ENCODE measurements at places on chromosomes 7 and 10.

- DNase-seq, result no peak
Measured at GRCh38 chr10:79411546-79412495, 33.6 kb downstream of the ZCCHC24 start.

GRCh38 chr7:90701771-90702170, 105.7 kb downstream of the CDK14 start:
- DNase-seq, result no peak

DNA sequence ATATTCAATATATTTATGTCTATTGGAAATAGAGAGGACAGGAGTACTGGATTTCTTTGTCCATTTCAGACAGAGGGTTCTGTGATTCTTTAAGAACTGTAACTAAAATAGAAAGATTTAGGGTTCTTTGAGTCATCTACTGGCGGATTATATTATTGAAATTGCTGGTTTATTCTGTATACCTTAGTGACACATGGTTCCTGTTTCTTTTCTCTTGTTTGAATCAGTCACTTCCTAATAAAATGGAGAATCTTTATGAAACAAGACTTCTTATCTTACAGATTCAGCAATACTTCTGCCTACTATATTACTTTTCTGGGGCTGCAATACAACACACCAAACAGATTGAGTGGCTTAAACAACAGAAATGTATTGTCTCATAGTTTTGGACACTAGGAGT, 20.8 kb upstream of the ZNF800 start:
- no peak for DNase-seq

GRCh38 chr7:107111196-107111595, 57.6 kb upstream of the HBP1 start:
- no peak for DNase-seq

- no peak for DNase-seq
Measured at GRCh38 chr7:12470930-12471329, 67.3 kb upstream of the VWDE start.

- DNase-seq, result no peak
Measured at GRCh38 chr10:9362721-9363120, 1308.2 kb downstream of the GATA3 start.

GRCh38 chr7:130092598-130092997, 22.3 kb downstream of the KLHDC10 start:
- no peak for DNase-seq

GRCh38 chr10:47259466-47259865, 40.5 kb upstream of the GDF10 start:
- DNase-seq, result no peak

DNA sequence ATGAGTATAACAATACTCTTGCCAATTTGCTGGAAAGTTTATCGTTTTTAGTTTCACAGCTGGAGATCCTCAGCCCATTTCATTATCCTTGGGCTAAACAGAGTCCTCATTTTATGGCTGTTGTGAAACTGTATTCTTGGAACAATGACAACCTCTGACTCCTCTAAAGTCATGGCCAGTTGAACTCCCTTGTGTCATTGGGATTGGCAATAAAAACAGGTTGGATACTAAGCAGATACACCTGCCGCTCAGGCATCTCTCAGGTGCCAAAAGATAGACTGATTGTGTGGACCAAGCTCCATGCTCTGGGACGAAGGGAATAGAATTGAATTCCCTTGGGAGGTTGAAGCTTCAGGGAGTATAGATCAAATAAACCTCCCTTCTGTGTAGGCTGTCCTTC, 182.2 kb downstream of the WDR11 start:
- DNase-seq, result no peak

GRCh38 chr10:72087392-72087968, 871 bp downstream of the SPOCK2 start:
- no peak for DNase-seq

DNA sequence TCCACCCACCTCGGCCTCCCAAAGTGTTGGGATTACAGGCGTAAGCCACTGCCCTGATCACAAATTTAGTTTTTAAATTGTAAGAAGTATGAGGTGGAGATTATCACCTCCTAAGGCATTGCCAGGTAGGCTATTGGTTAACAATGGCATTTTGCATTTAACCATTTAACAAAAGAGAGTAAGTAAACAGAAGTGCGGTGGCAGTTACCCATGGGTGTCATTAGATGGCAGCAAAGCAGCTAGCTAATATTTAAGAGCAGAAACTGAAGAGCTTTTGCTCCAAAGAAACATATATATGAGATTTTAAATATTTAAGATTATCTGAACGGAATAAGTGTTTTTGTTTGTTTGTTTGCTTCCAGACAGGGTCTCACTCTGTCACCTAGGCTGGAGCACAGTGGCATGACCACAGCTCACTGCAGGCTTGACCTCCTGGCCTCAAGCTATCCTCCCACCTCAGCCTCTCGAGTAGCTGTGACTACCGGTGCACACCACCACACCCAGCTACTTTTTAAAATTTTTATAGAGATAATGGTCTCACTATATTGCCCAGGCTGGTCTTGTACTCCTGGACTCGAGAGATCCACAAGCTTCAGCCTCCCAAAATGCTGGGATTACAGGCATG, 325.5 kb upstream of the C7orf33 start:
- peak; percentile 11 for DNase-seq

DNA sequence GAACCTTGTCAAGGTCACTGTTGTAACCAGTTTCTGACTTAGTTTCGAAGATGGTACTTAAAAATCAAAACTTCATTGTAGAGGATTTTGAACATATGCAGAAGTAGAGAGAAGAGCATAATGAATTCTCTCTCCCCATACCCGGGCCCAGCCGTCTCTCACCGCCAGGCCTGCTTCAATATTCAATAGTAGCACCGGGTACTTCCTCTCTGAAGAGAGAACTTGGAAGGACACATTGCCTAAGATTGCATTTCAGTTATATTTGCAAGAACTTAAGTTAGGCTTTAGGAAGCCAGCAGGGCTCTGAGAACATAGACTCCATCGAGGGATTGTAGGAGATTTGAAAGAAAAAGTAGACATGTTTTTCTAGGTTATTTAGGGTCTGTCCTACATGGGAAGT, 19.1 kb downstream of the LMTK2 start:
- no peak for DNase-seq

DNA sequence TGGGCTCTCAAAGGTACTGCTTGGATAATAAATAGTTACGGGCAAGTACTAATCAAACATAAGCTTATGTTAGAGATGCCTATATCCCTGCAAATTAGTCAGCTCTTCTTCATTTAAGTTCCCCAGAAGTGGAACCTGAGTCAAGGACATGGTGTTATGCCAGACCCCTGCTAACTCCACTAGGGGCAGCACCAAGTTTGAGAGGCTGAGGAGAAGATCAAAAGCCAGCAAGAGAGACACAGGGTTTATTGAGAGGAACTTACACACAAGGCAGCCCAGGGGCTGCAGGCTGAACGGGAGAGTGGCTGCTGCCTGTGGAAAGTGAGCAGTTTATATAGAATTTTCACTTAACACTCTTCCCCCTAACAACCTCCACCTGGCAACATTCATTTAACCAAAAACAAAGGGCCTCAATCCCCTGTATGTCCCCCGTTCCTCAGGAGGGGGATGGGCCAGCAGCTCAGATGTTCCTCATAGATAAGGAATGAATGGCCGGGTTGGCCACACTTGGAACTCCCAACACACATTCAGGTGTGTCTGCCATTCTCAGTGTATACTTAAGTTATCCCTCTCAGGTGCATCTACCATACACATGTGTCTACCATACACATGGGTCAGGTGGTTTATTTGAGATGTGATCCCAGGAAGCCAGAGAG, 62.6 kb upstream of the GHITM start:
- no peak for DNase-seq

- DNase-seq, result no peak
Measured at GRCh38 chr10:86340991-86341260, 25.7 kb downstream of the GRID1 start.

DNA sequence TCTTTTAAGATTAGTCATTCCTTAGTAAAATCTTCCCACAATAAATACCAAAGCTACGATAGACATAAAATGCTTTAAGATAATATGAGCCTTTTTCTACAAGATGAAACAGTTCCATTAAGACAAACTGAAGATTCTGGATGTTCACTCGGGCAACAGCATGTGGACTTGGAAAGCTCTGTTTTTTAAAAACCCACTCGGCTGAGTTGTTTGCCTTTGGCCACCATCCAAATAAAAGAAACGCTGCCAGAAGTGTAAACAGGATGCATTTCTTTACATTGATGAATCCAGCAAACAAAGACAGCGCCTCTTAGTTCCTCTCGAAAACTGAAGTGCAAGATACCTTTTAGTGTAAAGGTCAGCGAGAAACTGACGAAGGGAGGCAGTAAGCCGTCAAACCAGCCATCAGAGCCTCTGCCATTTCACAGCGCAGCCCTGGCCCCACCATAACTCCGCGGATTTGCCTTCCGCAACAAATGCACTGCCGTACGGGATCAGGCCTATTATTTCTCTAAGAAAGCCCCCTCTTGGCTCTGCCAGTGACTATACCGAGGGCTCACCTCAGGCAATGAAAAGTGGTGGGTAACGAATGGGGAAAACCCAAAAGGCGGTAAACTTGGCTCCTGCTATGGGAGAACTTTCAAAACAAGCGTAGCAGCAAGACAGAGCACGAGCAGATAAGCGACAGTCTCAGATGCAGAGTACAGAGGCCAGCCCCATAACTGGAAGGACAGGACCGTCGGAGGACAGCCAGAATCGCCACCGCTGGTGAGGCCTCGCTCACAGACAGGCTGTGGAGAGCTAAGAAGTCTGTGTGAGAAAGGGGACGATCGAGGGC, 41.4 kb downstream of the GNA12 start:
- DNase-seq, result no peak

DNA sequence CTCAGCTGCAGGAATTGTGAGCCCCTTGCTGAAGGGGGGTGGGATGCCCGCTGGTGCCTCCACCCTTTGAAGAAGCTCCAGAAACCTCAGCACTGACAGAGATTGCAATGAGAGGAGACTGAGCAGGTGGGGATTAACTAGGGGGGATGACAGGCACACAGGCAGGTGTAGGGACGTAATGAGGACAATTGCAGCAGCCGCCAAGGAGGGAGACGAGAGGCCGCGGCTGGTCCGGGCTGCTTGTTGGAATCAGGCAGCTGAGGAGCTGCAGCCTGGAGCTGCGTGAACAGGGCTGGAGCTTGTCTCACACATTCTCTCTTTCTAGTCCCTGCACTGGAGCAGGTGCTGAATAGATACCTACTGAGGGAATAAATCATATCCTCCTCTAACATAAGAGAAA, 122.0 kb upstream of the TCERG1L start:
- no peak for DNase-seq

- no peak for DNase-seq
Measured at GRCh38 chr7:12965767-12966166, 278.3 kb downstream of the ARL4A start.

DNA sequence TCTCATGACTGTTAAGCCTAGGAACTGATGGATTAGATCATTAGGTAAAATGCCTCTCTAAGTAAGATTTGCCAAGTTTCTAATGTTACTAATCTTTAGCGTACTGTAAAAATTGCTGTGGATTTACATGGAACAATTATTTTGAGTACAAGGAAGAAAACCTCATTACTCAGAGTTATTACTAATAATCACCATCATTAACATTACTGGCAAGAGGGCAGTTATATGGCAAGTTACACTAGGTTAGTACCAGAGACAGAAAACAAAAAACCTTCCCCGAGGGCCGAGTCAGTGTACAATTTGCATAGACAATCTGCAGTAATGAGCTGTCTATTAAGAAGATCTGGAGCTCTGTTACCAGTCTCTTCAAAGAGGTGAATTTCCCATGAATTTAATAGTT, 775.6 kb downstream of the GATA3 start:
- DNase-seq, result no peak

- DNase-seq, result no peak
Measured at GRCh38 chr7:1485156-1485555, 19.0 kb downstream of the INTS1 start.

DNA sequence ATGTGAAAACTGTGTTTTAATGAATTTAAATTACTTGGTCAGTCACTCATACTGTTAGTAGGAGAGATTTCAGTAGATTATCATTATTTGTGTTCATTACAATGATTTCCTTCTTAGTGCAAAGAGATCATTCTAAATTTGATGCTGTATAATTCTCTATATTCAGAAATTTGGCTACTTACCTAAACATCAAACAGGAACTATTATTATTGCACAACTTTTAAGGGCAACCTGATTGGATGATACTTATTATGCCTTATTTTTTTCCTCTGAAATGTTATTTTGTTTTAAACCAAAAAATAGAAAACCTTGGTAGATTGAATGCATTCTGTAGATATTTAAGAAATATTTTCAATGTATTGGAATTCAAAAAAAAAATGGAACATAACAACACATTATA, 436.4 kb upstream of the PCDH15 start:
- DNase-seq, result no peak

GRCh38 chr10:120543291-120543690, 86.3 kb downstream of the PLPP4 start:
- no peak for DNase-seq

DNA sequence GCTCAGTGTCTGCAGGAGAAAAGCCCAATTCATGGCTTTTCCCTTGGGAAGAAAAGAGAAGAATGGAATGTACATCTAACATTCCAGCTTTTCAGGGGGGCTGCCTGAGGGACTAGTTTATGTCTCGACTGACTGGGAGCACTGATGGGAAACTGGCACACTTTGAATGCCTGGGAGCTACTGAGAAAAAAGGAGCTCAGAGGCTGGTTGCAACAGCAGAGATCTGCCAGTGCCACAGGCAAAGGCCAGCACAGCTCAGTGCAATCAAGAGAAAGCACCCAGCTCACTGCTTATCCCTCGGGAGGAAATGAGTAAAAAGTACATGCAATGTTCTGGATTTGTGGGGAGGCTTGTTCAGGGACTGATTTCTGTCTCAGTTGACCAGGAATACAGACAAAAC, 226.2 kb downstream of the COBL start:
- DNase-seq, result no peak

DNA sequence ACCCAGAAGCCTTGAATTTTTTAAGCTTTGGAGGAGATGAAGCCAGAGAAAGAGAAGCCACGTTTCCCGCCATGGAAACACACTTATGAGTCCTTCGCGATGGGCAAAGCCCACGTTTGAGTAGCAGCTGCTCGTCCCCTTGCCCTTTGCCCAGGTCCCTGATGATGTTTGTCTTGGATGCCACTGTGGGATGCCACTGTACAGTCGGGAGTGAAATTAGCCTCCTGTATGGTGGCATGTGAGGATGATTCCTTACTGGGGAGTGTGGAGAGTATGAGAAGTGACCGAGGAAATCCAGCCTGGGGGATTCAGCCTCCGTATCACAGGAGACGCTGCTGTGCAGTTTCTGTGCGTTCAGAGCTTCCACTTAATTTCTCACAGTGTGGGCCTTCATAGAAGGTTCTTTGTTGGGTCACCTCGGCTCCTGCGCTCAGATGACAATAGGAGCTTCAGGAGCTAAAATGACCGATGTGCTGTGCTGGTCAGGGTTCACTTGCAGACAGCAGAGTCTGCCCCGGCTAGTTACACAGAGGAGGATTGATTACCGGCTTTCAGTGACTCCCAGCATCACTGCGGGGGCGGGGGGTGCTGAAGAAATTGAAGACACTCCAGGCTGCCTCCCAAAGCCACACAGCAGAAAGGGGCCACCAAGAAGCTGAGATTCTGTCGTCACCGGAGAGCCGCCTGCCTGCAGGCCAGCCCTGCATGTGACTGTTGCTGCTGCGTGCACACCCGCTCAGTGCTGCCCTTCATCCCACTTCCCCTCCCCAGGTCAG, 122.1 kb upstream of the SFMBT2 start:
- no peak for DNase-seq

All from hematopoietic multipotent progenitor cell treated with erythropoietin and hydrocortisone succinate and interleukin-3 and kit ligand, for 15 days (in vitro differentiated cells).